ENCODE measurements at places on chromosomes 11 and 22.

DNA sequence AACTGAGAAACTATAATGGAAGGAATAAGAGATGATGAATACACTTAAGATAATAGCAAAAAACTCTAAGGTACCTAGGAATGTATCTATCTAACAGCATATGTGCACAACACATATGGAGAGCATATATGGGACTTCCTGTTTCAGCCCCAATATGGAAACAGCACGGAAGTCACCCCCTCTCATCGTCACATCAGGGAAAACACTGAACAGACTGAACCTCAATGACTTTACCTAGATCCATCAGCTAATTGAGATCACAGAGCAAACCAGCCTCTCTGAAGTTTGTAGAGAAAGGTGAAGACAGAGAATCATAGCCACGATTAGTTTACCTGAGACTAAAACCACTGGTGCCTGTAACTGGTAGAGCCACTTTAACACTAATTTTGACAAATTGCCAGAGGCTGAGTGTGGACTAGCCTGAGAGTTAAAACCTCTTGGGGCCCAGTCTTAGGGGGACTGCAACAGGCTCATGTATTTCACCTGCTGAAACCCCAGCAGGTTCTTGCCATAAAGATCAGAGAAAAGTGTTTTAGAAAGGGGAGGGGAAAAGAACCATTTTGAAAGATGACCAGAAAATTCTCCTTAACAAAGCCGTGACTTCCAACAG, 722.6 kb downstream of the TBC1D22A start:
- H3K4me3 ChIP-seq, result no peak overlapping the region
- DNase-seq, result no peak
- no peaks in the 10 kb centered on the region for H3K4me1 ChIP-seq
- no peaks in the 10 kb centered on the region for H3K36me3 ChIP-seq
- H3K27me3 ChIP-seq, result peaks cover 1% of the 10 kb centered on the region

- no peaks in the 10 kb centered on the region for H3K36me3 ChIP-seq
- H3K27ac ChIP-seq, result no peak overlapping the region
- no peaks in the 10 kb centered on the region for H3K27me3 ChIP-seq
- H3K4me1 ChIP-seq, result no peaks in the 10 kb centered on the region
- no peak overlapping the region for H3K4me3 ChIP-seq
These were observed 2.1 kb downstream of the TRIM29 start for GRCh38 chr11:120135838-120136237.

GRCh38 chr11:75383246-75383645, 16.1 kb upstream of the RPS3 start:
- no peak overlapping the region for H3K4me3 ChIP-seq
- no peaks in the 10 kb centered on the region for H3K27me3 ChIP-seq
- no peaks in the 10 kb centered on the region for H3K36me3 ChIP-seq
- H3K4me1 ChIP-seq, result peaks cover 23% of the 10 kb centered on the region

DNA sequence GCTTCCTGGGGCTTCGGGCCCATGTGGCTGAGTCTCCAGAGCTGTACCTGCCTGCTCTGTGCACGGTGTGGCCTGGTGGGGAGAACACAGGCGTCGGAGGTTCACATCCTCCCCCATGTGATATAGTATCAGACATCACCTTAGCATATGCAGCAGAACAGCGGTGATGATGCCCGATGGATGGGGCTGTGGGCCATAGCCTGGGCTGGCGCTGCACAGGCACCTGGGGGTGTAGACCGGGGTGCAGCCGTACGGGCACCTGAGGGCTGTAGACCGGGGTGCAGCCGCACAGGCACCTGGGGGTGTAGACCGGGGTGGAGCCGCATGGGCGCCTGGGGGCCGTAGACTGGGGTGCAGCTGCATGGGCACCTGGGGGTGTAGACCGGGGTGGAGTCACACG, 29.2 kb downstream of the NADSYN1 start:
- peaks cover 93% of the 10 kb centered on the region for H3K36me3 ChIP-seq
- H3K4me1 ChIP-seq, result no peaks in the 10 kb centered on the region
- H3K27me3 ChIP-seq, result no peaks in the 10 kb centered on the region
- H3K27ac ChIP-seq, result no peak overlapping the region

GRCh38 chr11:128913806-128914205, 22.6 kb downstream of the KCNJ5 start:
- no peak overlapping the region for H3K27ac ChIP-seq
- peaks cover 10% of the 10 kb centered on the region for H3K27me3 ChIP-seq
- no peaks in the 10 kb centered on the region for H3K36me3 ChIP-seq
- DNase-seq, result no peak
- H3K4me1 ChIP-seq, result no peaks in the 10 kb centered on the region
- H3K4me3 ChIP-seq, result no peak overlapping the region

- H3K27me3 ChIP-seq, result no peaks in the 10 kb centered on the region
- H3K4me1 ChIP-seq, result no peaks in the 10 kb centered on the region
- H3K36me3 ChIP-seq, result no peaks in the 10 kb centered on the region
- no peak overlapping the region for H3K4me3 ChIP-seq
These were observed 396.2 kb downstream of the BUD13 start for GRCh38 chr11:116376547-116376946.

DNA sequence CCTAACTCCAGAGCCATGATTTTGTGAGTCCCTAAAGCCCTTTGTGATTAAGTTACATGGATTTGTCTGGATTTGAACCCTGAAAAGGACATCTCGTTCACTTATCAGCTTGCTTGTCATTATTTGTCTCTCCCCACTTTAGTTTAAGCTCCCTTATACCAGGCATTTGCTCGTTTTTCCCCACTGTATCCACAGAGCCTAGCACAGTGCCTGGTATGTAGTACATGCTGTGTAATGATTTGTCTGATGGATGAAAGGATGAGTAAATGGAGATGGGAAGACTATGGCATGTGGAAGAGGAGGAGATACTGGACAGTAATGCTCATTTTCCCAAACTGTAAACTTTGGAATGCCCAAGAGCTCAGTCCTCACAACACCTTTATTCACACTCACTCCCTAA, 9.2 kb upstream of the MCHR1 start:
- no peak overlapping the region for H3K27ac ChIP-seq
- no peaks in the 10 kb centered on the region for H3K36me3 ChIP-seq
- no peaks in the 10 kb centered on the region for H3K27me3 ChIP-seq
- no peak for DNase-seq

DNA sequence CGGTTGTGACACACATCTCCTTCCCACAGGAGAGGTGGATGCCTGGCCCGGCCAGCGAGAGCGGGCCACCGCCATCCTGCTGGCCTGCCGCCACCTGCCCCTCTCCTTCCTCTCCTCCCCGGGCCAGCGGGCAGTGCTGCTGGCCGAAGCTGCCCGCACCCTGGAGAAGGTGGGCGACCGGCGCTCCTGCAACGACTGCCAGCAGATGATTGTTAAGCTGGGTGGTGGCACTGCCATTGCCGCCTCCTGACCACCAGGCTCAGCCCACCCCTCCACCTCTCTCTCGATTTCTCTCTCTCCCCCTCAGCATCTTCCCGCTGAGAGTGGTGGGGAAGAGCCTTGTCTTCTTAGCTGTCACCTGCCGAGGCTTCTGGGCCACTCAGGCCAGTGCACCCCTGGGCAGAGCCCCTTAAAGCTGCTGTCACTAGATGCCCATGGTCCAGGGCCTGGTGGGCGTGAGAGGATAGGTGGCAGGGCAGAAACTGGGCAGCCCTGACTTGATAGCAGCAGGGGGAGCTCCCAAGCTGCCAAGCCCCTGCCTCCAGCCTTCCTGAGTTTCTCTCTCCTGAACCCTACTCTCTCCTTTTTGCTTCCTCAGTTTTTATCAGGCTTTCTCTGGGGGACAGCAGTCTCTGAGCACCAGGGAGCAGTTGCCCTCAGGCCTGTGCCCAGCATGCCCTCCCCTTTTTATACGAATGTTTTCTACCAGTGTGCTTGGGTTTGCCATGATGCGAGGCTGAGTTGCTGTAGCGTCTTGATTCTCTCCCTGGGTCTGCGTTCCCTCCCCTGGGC, 9.3 kb downstream of the SHISA8 start:
- DNase-seq, result no peak
- H3K4me3 ChIP-seq, result no peak overlapping the region
- no peak overlapping the region for H3K27ac ChIP-seq
- peaks cover 10% of the 10 kb centered on the region for H3K36me3 ChIP-seq
- H3K4me1 ChIP-seq, result peaks cover 32% of the 10 kb centered on the region

DNA sequence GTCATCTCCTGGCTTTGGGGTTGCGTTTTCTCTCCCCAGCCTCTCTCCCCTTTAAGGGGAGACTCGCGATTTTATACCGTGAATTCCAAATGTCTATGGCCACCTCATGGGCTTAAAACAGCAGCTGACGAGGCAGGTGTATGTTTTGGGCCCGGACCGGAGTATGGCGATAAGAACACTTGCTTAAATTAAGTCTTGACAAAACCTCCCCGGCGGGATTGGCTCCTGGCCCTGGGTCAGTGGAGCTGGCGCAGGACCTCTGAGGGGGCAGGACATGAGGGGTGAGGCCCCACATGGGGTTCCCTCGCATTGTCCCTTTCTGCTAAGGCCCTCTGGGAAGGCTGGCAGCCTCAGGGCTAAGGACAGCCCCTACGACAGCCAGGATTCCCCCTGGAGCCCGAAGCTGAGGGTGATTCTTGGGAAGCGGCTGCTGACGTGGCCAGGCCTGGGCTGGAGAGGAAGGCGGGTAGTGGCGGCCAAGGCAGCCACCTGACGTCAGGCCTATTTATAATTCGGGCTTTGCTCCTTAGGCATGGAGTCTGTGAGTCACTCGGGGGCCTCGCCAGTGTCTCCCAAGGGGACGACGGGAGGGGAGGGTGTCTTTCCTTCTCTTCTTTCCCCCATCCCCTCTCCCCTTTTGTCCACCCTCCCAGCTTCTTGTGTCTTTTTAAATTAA, 12.7 kb downstream of the MYO18B start:
- no peaks in the 10 kb centered on the region for H3K36me3 ChIP-seq
- H3K4me1 ChIP-seq, result peaks cover 6% of the 10 kb centered on the region

- H3K4me3 ChIP-seq, result no peak overlapping the region
- no peaks in the 10 kb centered on the region for H3K4me1 ChIP-seq
- no peak for DNase-seq
- H3K27me3 ChIP-seq, result no peaks in the 10 kb centered on the region
- H3K36me3 ChIP-seq, result no peaks in the 10 kb centered on the region
- no peak overlapping the region for H3K27ac ChIP-seq
These were observed 89.3 kb downstream of the NECTIN1 start for GRCh38 chr11:119639642-119640205.
